ENCODE measurements at places on chromosomes 1 and 21.
A peak's percentile ranks its signal among the peaks of the same experiment; 100 is the strongest.

DNA sequence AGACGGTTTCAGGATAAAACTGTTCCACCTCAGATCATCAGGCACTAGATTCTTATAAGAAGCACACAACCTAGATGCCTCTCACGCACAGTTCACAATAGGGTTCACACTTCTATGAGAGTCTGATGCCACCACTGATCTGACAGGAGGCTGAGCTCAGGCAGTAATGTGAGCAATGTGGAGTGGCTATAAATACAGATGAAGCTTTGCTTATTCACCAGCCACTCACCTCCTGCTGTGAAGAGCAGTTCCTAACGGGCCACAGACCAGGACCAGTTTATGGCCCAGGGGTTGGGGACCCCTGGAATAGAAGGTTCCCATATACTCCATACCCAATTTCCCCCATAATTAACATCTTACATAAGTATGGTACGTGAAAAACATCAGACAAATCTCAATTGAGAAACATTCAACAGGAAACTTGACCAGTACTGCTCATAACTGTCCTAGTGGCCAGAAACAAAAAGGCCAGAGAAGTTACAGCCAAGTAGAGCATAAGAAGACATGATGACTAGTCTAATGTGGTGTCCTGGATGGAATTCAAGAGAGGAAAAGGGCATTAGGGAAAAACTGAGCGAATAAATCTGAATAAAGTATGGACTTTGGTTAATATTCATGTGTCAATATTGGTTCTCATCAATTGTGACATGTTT lies 24.7 kb upstream of the IGSF5 start:
- DNase-seq: no peak

GRCh38 chr1:117710710-117711109 lies 104.9 kb downstream of the TENT5C start:
- DNase-seq: no peak

- DNase-seq: no peak
Observed at GRCh38 chr1:192516776-192517297, 58.7 kb upstream of the RGS1 start.

DNA sequence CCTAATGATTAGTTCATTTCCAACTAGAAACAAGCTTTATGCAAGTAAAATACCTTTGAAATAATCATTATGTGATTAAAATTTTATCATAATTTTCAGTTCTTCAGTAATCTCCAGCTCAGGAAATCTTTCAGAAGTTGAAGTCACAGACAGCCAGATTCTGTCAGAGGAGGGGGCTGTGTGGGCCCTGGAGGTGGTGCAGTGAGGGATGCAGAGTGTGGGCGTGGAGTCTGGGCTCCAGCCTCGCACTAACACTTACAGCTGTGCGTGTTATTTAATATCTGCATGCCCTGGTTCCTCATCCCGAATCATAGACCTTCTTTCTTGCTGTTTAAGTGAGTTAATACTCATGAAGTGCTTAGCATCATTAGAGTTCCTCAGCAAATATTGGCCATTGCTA lies 23.9 kb downstream of the WDR64 start:
- no peak for DNase-seq

DNA sequence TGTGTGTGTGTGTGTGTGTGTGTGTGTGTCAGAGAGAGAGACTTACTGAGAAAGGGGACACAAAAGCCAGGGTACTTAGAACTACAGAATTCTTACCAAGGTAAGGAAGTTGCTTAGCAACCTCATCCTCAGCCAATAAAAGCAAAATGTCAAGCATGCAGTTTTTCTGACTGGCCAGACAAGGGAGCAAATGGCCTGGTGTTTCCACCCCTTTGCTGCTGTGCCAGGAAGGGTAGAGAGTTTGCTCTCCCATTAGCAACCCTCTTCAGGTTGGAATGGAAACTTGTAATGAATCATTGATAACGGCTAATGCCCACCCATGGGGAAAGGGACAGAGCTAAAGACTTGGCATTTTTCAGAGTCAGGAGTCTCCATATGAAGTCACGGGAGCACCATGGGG lies 10.6 kb downstream of the RXRG start:
- DNase-seq: peak; percentile 31

Measured in NCI-H1417 treated with DMSO at 0.1 percent for 48 hours (cell line).